NCI-H2107 (cell line): ENCODE measurements at places on chromosomes 12 and 14.

DNA sequence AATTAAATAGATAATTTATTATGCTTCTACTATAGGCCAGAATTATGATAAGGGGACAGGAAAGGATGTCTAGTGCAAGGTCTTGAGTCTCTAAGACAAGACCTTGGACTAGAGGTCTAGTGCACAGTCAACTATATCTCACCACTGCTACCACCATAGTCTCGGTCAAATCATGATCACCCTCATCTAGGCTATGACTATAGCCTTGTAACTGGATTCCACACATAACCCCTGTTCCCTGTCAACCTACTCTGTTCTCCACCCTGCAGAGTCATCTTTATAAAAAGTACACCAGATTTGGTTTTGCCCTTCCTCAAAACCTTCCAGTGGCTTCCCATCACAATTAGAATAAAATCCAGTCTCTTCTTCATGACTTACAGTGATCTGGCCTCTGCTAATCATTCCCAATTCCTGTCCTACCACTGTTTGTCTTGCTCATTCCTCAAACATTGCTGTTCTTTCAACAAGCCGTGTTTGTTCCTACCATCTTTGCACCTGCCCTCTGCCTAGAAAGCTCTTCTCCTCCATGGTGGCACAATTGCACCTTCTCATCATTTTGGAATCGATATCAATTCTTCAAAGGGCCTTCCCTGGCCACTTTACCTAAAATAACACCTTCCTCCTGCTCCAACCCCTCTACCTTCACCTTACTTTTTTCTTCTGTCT lies 169.4 kb downstream of the FOXN3 start:
- no peak for DNase-seq

- no peak for DNase-seq
Measured at GRCh38 chr12:42735861-42736361, 146.4 kb upstream of the PRICKLE1 start.

DNA sequence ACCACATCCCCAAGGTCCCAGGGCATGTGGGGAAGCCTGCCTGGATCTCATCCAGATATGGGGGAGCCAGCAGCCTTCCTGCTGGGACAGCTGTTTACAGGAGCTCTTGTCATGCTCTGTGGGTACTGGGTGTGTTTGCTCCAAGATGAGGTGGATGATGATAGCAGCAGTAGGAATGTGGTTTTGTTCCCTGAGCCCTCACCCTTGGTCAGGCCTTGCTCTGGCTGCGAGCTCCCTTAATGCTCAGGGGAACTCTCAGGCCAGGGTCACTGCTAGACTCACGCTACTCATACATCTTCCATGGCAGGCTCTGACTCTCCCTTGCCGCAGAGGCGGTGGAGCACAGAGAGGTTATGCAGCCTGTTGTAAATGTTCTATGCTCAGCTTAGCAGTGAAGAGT lies 990.3 kb downstream of the AACS start:
- no peak for DNase-seq

GRCh38 chr12:69330475-69331473 lies 17.4 kb upstream of the LYZ start:
- no peak for DNase-seq

DNA sequence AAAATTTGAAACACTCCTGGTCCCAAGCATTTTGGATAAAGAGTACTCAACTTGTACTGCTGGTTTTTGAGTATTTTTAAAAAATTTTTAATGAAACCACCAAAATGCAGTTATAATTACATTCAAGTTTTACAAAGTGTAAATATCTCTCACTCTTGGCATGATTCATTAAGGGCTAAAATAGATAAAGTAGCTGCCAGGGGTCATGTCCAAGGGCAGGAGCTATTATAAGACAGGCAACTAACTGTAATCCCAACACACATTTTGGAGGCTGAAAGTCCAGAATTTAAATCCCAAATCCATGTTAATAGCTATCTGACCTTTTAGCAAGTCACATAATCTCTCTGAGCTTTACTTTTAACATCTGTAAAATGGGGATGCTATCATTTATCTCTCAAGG lies 207.6 kb downstream of the MED13L start:
- DNase-seq = no peak

DNA sequence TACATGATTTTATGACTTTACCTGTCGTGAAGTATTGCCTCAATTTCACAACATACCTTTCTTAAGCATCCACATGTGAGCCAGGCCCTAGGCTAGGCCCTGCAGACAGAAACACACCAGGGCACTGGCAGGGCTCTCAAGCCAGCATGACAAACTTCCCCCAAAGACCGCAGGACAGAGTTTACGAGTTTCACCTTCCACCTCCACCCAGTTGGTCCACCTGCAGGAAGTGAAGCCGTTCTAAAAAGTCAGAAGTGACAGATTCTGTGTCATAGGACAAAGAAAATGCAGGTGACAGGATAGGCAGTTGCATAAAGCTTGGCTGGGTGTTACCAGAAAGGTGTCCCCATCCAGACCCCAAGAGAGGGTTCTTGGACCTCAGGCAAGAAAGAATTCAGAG lies 382.3 kb downstream of the PCNX1 start:
- no peak for DNase-seq

DNA sequence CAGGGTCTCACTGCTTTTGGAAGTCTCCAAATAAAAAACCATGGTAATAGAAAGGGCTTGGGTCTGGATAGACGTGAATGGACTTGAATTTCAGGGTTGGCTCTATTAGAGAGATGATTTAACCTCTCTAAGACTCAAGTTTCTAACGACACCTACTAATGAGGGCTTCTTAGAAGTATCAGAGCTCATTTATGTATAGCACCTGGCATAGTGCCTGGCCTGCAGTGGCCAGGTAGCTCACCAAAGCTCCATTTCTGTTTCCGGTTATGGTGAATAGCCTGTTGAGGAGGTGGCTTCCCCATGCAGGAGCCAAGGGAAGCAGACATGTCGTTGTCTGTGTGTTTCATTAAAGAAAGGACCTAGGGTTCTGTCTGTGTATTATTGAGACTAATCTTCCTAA lies 108.6 kb downstream of the ETV6 start:
- no peak for DNase-seq

- peak; percentile 71 for DNase-seq
Measured at GRCh38 chr12:124543052-124543589, 24.3 kb downstream of the NCOR2 start.

- DNase-seq = no peak
Measured at GRCh38 chr14:28767853-28768741, 1.5 kb downstream of the FOXG1 start.

GRCh38 chr12:124392271-124392666 lies 97.4 kb downstream of the RFLNA start:
- peak; percentile 30 for DNase-seq

DNA sequence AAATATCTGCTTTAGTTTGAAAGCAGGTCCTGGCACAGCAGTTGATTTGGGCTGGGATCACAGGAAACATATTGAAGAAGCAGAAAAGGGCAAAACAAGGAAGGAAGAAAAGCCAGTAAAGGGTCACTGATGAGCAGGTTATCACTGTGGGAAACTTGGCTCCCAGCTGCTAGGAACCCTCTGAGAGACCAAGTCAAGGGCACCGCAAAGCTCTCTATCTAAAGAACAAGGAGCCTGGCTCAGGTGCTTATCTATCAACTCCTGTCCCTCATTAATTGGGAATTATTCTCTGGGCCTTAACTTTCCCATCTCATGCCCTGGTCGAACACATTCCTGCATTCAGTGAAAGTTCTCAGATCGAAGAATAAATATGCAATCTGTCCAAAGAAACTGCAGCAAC lies 450.9 kb upstream of the RPL10L start:
- no peak for DNase-seq

- no peak for DNase-seq
Measured at GRCh38 chr14:32169191-32169590, 32.7 kb upstream of the RNU6-7 start.

DNA sequence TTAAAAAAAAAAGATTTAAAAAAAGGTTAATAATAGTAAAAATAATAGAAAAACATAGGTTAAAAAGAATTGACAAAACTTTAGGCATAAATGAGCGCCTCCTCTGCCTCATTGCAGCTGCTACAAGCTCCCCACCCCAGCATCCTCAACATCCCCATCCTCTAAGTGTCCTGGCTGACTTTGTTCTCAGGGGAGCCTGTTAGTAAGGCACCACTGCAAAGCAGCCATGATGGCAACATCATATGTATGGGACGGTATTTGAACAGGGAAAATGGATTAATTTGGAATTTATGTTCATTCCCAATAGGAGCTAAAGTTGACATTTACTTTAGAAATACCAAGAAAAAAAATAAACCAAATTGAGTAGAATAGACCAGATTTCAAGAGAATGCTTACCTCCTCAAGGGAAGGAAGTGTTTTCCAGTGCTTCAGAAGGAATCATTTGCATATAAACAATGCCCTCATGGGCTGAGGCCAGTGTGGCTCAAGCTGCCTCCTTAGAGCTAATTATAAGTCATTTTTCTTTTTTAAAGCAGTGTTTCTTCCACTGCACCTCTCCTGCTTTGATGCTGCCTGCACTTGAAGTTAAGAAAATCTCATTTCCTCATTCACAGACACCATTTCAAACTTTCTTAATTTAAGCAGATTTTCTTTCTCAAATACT lies 59.6 kb downstream of the DACT1 start:
- DNase-seq = no peak

- no peak for DNase-seq
Measured at GRCh38 chr12:92614502-92614901, 88.3 kb upstream of the PLEKHG7 start.

DNA sequence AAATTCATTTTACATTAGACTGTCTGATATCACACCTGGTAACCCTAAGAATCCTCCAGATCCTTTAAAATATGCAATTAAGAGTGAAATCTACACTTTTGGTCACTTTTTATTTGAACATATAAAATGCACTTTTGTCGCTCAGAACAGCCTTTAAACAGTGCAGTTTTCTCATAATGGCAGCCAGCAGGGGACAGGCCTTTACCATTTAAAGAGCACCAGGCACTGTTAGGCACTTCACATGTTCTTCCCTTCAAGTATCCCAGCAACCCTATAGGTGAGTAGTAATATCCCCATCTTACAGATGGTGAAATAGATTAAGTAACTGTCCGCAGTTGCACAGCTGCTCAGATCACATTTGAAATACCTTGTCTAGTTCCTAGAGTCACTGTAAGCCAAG lies 11.3 kb upstream of the SAMD4A start:
- no peak for DNase-seq

DNA sequence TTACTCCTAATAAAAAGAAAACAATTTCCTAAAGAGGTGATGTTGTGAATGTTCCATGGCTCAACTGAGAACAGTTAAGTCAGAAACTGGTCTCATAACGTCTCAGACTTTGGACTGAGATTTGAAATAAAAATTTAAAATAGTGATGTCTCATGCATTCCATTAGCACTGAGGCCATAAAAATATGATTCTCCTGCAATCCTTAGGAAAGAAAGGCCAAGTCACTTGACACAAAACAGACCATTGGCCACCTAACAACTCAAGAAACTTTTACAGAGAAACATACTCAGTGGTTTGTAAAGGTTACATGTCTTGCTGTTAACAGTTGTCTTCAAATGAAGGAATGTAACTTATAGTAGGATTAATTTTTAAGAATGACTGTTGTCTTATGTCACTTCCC lies 58.1 kb downstream of the STAB2 start:
- no peak for DNase-seq

DNA sequence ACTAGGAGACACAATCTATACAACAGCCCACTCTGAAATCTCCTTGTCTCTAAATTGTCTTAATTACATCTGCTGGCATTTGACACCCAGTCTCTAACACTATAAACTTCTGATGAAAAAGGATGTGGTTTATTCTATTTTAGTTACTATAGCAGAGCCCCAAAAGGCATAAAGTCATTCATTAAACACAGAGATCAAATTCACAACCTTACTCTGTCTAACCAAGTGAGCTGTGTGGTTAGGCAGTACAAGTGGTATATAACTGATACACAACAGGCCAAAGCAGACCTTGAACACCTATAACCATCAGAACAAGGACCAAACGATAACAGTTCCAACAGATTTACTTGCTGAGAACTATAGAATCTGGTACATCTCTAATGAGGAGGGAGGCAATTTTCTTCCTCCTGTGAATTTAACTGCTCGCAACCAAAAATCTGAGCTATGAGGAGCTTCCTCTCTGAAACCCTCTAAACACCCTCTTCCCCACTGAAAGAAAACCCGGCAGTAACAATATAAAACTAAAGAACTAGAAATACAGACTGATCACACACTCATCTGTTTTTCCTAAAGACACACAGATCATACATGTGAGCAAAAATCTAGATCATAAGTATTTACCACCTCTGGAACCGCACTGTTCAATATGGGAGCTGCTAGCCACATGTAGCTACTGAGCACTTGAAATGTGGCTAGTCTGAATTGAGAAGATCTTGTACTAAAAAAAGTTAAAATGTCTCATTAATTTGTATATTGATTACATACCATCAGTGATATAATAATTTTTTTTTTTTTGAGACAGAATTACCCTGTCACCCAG lies 17.7 kb downstream of the SPPL3 start:
- DNase-seq = no peak

- peak; percentile 29 for DNase-seq
Measured at GRCh38 chr14:39426605-39427004, 5.6 kb downstream of the FBXO33 start.

DNA sequence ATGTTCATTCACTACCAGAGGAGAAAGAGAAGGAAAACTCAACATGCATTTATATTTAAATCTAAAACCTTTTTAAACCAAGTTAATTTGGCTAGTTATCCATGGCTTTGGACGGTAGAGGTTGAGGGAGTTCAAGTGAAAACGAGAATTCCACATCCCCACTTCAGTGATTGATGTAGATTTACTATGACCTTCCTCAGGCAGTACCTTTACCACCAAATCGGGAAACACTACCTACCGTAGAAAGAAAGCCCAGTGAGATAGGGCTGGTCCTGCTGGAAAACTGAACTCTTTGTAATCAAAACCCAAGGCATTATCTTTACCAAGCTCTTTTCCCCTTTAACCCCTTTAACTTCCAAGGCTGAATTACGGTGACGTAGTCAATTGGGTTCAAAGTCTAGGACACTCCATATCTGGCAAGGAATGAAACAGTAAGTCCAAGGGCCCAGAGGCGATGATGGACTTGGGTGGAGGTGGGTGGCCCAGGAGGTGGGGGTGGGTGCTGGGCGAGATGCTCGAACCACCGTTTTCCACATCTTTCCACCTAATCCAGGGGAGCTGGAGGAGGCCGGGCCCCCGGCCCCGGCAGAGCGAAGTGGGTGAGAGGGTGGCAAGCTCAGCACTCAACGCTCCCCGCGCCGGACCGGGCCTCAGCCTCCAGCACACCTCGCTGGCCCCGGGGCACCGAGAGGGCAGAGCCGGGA lies 618 bp downstream of the SEC23A start:
- DNase-seq = no peak

DNA sequence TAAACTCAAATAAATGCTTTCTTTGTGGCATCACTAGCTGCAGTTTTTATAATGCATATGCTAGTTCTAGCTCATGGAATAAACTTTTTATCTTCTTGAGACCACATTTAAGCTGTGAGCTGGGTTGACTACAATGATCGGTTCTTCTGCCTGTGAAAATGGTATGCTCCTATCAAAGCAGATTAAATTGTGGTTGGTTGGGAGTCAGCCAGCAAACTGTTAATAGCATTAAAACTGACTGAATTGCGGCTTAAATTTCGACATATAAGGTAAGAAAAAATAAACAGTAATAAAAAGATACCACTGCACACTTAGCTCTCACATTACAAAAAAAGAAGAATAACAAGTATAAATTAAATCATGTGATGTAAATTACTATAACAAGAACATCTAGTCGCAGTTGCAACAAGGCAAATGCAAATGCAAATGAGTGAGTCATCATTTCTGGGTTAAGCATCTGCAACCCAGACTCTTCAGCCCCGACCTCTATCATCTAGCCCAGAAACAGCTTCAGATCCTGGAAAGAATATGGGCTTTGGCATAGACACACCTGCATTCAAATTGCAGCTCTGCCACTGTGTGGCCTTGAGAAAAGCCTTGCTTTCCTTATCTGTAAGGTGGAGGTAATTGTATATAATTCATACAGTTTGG lies 19.8 kb upstream of the DHRS7 start:
- DNase-seq = peak; percentile 61
